T-helper 1 cell (primary cell): ENCODE measurements at places on chromosomes 4 and X.

DNA sequence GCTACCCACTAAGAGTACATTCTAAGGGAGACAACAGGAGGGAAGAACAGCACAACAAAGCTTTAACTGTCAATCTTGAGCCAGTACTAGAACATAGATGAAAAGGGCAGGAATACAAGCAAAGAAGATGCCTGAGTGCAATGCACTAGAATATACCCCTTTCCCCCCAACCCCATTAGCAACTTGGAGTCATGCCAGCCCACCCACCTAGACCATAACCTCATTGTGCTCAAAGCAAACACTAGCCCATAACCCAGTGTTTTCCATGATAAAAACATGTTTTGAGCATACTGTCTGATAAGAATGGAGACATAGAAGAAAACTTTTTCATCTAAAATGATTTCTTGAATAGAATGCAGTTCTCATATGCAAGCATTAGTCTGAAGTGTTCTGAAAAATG is 183.2 kb downstream of the RAP1GDS1 start:
- no peak for DNase-seq

DNA sequence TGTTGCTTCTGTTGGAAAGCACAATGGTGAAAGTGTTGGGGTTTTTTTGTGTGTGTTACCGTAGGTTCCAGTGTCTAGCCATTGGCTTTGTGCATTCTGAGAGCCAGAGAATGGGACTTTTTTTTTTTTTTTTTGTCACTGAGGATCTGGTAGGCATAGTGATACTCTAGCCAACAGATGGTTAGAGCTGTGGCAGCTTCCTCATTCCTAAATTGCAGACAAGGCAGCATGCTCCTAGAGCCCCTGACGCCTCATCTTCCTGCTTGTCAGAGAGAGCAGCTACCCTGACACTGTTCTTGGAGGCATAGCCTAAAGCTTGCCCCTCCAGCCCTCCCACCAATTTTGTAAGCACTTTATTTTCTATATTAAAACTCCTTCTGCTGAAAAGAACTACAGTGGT is 27.0 kb downstream of the ARHGEF9 start:
- DNase-seq, result no peak

GRCh38 chr4:123397144-123398065 is 810 bp downstream of the SPRY1 start:
- DNase-seq, result peak; percentile 14

DNA sequence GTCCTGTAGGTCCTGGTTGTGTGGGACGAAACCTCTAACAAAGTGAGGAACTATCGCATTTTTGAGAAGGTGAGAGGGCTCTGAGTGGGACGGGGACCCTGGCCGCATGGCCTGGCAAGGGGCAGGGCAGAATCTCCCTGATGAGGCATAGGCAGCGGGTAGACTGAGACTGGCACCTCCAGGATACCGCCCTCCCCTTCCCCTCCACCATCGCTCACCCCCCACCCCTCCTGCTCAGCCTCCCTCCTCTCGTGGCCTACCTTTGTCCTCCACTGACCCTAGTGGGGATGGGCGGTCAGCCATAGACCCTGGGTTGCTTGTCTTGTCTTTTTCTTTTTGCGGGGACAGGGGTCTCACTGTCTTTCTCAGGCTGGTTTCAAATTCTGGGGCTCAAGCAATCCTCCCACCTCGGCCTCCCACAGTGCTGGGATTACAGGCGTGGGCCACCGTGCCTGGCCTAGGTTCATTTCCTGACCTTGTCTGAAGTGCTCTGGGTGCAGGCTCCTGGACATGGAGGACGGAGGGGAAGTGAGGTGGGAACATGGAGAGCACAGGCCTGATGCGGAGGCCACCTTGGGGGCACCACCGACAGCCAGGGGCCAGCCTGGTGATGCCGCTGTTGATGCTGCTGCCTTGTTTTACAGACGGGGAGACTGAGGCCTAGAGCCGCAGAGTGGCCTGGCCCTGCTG is 10.5 kb upstream of the ADD1 start:
- no peak for DNase-seq

- DNase-seq, result no peak
These were observed 143.9 kb downstream of the BCOR start for GRCh38 chrX:39953879-39954278.

DNA sequence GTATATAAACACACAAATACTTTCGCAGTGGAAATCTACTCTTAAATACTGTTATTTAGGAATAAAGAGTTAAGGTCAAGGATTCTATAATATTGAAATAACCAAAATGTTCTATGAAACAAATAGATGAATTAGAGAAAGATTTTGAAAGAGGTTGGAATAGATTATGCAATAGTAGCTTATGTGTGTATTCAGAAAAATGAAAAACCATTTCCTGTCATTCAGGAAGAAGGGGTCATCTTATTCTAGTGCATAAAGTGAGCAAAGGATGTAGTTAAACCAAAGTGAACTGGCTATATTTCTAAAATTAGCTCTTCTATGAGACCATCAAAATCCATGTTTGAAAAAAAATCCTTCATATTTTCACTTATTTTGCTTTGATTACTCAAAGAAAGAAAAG is 30.0 kb upstream of the MYOZ2 start:
- DNase-seq, result no peak

- DNase-seq, result no peak
These were observed 419.3 kb upstream of the ADGRL3 start for GRCh38 chr4:60780874-60781273.
